ENCODE measurements at places on chromosomes 2 and 18.

DNA sequence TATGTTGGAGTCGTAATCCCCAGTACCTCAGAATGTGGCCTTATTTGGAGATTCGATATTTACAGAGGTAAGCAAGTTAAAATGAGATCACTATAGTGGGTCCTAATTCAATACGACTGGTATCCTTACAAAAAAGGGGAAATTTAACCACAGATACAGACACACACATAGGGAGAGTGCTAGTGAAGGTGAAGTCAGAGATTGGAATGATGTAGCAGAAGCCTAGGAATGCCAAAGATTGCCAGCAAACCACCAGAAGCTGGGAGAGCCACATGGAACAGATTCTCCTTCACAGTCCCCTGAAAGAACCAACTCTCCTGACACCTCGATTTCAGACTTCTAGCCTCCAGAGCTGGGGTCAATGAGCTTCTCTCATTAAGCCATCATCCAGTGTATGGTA lies 17.7 kb upstream of the ACTR3 start:
- DNase-seq: no peak

GRCh38 chr2:151306621-151307020 lies 17.2 kb upstream of the NMI start:
- peak; percentile 77 for DNase-seq

- no peak for DNase-seq
These were observed 4.0 kb downstream of the EMX1 start for GRCh38 chr2:72921088-72921851.

- DNase-seq: no peak
These were observed 131.7 kb upstream of the FSHR start for GRCh38 chr2:49286045-49286444.

DNA sequence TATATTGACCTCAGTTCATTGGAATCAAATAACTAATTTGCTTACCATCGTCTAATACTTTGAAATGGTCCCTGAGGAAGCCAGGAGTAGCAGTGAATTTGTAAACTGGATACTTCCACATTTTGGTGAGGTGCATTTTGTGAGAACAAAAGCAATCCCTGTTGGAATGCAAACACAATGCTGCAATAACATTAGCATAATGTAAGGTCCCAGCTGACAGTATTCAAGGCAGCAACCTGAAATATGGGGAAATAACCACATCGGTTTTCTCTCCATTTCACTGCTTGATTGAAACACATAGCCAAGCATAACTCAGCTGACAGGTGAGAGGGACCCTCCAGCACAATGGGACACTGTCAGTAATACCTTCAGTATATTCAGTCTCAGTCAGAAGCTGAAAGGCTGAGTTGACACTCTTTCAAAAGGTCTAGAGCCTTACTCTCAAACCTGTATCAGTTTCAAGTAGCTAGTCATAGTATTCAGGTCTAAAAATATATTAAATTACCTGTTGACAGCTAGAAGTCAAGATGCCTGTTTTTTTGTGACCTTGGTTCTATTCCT lies 1311.9 kb upstream of the NRXN1 start:
- DNase-seq: no peak

DNA sequence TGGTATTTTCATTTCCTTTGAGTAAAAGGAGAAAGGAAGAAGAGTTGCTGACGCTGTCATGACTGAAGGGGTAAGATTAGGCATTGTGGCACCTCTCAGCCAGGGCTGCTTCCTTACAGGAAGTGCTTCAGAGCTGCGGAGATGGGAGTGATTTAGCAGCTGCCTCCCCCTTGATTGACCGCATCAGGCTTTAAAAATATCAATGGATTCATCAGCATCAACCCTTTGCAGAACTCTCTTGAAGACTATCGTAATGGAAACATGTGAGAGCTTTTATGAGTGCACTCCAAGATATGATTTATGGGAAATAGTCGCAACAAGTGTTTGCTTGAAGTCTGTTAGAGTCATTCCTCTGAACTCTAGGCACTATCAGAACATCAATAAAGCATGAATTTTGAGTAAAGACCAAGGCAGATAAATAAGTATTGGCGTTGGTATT lies 141.1 kb downstream of the CSRNP3 start:
- no peak for DNase-seq

DNA sequence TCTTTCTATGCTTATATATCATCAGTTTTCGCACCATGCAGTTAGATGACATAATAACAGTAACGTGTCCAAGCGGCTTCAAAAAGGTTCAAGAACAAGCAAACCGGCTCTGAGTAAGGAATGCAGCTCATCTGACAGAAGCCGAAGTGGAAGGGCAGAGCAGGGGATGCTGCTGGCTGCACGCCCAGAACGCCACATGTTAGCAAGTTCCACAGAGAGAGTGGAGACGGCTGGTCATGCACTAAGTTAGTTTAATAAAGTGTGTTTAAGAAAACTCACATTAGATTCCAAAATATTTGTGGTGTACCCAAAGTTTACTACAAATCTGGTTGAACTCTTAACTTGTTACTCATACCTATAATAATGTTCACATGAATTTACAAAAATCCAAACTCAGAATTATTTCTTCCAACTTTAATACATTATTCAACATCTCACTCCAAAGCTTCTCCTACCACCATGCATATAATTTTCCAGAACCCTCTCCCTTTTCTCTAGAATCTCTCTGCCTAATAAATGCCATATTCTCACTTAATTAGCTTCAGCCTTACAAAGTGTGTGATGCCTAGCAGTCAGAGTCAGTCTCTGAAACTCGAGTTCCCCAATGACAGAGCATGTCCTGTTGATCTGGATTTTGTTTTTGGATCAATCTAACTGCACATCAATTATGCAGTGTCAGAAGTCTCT lies 170.0 kb downstream of the DNAH7 start:
- peak; percentile 98 for DNase-seq

DNA sequence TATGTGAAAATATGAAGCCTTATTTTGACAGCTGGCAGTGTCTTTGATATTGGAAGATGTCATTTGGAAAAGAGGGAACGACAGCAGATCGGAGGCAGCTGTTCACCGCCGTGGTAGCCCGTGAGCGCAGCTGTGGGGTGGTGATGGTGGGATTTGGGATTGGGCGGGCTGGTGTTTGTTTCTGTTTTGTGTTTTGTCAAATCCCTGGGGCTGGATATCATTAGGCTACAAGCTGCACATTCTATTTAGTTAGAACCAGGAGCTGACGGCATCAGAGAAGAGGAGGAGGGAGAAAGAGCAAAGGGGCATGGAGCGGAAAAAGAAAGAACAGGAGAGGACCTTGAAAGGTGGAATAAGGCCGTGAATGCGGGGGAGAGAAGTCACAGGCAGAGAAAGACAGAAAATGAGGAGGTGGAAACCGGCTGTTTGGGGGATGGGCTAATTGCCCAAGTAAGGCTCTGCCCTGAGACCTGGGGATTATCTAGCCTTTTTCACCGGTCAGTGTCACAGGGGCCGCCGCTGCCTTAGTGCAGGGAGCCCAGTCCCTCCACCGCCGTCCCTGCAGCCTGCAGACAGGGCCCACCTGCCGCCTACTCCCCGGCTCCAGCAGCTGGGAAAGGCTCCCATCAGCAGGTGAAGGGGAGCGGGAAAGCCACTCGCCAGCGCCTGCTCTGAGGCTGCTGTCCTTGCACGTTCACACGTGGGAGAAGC lies 88.0 kb downstream of the ZCCHC2 start:
- no peak for DNase-seq

DNA sequence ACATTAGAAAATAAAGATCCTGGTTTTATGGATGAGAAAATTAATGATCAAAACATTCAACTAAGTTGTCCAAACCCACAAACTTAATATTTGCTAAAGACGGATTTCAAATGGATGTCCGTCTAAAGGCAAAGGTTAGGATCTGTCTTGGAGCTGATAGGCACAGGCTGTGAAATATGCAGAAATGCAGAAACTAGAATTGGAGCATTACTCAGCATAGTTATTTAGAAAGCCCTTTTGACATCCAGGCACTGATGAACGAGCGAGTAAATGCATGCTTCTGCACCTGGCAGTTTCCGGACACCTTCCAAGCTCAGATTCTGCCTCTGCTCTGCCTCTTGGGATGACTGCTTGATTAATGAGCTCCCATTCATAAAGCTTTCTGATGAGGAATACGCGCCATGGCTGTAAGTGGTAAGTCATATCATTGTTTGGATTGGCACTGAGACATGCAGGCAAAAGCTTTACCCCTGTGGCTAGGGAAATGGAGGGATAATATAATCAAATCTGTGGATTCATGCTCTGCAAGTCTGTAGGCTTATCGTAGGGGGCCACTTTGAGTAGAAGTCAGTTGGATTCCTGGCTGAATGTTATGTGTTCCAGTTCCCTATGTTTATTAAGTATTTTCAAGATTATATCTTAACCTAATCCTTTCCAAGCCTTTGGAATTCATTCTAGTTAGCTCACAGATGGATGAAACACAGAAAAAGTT lies 2176.3 kb upstream of the CELF4 start:
- DNase-seq: no peak

GRCh38 chr2:38421274-38422056 lies 44.4 kb upstream of the ATL2 start:
- no peak for DNase-seq

Measured in fibroblast of the conjunctiva (primary cell).